ENCODE measurements at places on chromosomes 4 and X. TPM values are rescaled to one million over a fixed set of nuclear protein-coding genes. Genes with fewer than 3 reads are reported as not detected.

DNA sequence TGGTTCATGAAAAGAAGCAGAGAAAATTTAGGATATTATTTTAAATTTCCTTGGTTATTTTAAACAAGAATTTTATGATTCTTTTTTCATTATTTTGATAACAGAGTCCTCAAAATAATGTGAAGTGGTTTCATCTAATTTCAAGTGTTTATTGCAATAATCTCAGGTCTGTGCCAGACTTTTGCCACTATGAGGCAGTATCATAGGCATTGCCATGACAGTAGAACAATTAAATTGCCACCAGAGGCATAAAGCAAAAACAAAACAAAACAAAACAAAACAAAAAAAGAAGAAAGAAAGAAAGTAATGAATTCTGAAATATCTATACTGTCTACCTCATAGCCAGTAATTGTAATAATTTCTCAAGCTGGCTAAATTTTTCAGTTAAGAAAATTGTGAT lies 739.2 kb downstream of the KCTD8 start:
- no peaks in the 10 kb centered on the region for H3K36me3 ChIP-seq
- H3K4me3 ChIP-seq, result no peak overlapping the region
- no peaks in the 10 kb centered on the region for H3K4me1 ChIP-seq
- no peaks in the 10 kb centered on the region for H3K27me3 ChIP-seq
- no peak overlapping the region for H3K27ac ChIP-seq

DNA sequence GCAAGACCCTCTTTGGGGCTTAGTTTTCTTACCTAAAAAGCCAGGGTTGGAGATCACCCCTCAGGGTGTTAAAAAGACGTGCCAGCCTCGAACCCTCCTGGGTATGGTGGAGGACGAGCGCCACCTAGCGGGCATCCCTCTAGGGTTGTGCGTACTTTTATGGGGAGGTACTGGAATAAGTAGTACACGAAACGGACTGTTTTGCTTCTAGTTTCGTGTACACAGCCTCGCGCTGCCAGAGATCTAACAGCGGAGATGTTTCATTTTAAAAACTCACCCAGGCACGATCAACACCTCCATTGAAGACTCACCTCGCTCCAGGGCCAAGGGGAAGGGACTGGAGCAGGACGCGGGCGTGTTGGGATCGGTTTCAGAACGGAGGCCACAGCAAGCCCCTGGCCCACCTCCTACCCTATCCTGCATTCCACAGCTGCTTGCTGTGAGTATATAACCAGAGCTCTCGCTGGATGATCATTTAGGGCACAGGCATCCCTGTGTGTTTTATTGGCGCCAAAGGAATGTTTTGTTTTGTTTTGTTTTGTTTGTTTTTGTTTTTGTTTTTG lies 4.8 kb upstream of the NKX3-2 start:
- peaks cover 5% of the 10 kb centered on the region for H3K36me3 ChIP-seq
- H3K27me3 ChIP-seq, result peaks cover 61% of the 10 kb centered on the region
- H3K27ac ChIP-seq, result no peak overlapping the region
- peak overlapping the region; percentile 62 for H3K4me3 ChIP-seq
- H3K4me1 ChIP-seq, result peaks cover 28% of the 10 kb centered on the region

DNA sequence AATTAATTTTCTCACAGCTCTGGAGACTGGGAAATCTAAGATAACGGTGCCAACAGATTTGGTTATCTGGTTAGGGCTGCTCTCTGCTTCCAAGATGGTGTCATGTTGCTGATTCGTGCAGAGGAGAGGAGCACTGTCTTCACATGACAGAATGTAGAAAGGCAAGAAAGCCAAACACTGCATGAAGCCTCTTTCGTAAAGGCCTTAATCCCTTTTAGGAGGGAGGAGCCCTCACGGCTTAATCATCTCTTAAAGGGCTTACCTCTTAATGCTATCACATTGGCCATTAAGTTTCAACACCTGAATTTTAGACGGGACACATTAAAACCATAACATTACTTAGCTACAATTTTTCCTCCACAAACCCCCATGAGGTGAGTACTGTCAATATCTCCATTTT lies 174.1 kb downstream of the COX18 start:
- H3K27me3 ChIP-seq, result peaks cover 2% of the 10 kb centered on the region
- DNase-seq, result no peak
- H3K4me1 ChIP-seq, result no peaks in the 10 kb centered on the region
- H3K36me3 ChIP-seq, result no peaks in the 10 kb centered on the region
- H3K4me3 ChIP-seq, result no peak overlapping the region

GRCh38 chrX:46754036-46754435 lies 4.9 kb downstream of the SLC9A7 start:
- peaks cover 31% of the 10 kb centered on the region for H3K4me1 ChIP-seq
- no peak overlapping the region for H3K27ac ChIP-seq
- no peaks in the 10 kb centered on the region for H3K27me3 ChIP-seq
- DNase-seq, result no peak
- no peak overlapping the region for H3K4me3 ChIP-seq

CRMP1 gene
- not detected for total RNA-seq

LNX1 gene
- total RNA-seq, result not detected

All from activated CD8-positive, alpha-beta T cell treated with anti-CD3 and anti-CD28 coated beads, Interleukin-2, amount 10 ng/mL, durations not matched to agents 7 days and 5 days (primary cell).